ENCODE measurements at places on chromosomes 13 and 19.

- DNase-seq: no peak
Observed at GRCh38 chr19:4108767-4109625, 14.9 kb downstream of the MAP2K2 start.

- DNase-seq: no peak
Observed at GRCh38 chr13:113140677-113141600, 17.5 kb upstream of the PROZ start.

GRCh38 chr19:19010551-19010950, 22.8 kb downstream of the SUGP2 start:
- DNase-seq: no peak

GRCh38 chr19:30593356-30593755, 221.2 kb downstream of the ZNF536 start:
- no peak for DNase-seq

- no peak for DNase-seq
Observed at GRCh38 chr13:35874704-35875103, 256.5 kb downstream of the DCLK1 start.

All from astrocyte of the spinal cord (primary cell).